Esophagus squamous epithelium (tissue), 5 donors: ENCODE measurements at places on chromosomes 12 and 14.

- DNase-seq, result no peak
These were observed 2.9 kb upstream of the RNU6-8 start for GRCh38 chr14:32205984-32206383.

- no peak for DNase-seq
These were observed 17.9 kb upstream of the NFYB start for GRCh38 chr12:104155711-104156555.

DNA sequence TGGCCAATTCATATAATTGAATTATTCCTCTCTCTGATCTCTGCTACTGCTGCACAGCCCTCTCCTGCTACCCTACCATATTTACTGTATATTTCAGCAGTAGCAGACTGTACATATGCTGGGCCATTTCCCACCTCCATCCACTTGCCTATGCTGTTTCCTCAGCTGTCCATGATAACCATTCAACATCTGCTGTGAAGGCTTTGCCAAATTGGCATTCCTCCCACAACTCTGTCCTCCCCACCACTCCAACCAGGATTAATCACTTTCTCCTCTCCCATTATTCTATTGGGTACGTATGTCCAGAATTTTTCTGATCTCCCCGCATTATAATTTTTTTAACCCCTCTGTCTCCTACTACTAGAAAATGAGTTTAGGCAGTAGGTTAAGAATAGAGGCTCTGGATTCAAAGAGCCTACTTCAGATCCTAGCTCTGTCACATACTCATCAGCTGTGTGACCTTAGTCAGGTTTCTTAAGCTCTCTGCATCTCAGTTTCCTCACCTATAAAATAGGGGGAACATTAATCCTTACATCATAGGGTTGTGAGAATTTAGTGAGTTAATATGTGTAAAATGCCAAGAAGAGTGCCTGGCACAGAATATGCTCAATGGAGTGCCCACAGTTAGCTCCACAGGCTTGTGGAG, 123.3 kb downstream of the KICS2 start:
- no peak for DNase-seq

GRCh38 chr14:34931206-34931605, 51.6 kb upstream of the SRP54 start:
- DNase-seq, result no peak

DNA sequence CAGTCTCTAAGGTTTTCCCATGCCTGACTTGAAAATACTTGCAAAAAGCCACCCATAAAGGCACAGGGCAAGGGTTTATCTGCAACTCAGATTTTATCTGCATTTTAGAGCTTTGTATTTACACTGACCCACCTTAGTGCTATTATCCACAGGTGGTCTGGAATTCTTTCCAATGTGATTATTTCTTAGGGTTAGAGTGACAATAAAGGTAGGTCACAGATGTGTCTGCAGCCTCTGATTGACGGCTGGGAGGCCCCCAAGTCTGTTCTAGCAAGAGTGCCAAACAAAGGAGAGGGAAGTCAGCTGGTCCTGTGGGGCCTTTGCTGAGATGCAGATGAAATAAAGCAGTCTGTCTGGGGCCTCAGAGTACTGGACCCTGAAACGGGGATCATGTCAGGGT, 64.0 kb downstream of the FRMD6 start:
- DNase-seq, result no peak

- DNase-seq, result no peak
These were observed 18.1 kb upstream of the SSPN start for GRCh38 chr12:26177283-26177682.

- DNase-seq, result no peak
These were observed 31.4 kb downstream of the DCP1B start for GRCh38 chr12:1972856-1973317.

GRCh38 chr12:114670291-114670980, 13.5 kb downstream of the TBX3 start:
- no peak for DNase-seq

DNA sequence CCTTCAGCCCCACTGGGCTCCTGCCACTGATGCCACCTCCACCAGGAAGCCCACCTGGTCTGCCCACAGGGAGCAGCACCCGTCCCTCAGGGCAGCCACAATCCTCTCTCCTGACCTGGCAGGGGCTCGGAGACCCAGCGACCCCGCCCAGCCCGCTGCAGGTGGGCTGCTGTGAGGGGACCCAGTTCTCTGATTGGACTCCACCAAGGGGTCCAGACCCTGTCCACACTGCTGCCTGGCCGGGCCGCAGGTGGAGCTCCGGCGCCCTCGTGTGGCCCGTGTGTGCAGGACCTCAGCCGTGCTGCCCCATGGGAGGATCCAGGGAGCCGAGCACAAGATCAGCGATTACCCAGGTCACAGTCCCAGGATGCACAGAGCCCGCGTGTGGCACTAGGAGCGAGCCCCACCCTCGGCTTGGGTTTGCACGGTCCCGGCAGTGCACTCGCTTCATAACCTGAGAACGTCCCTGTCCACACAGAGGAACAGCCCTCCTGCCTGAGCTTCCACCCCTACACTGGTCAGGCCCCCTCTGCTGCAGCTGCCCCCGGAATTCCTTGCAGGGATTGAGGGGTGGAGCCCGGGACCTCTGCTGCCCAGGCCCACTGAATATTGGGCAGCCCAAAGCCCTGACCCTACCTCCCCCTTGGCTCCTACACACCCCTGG, 35.4 kb upstream of the TMEM179 start:
- no peak for DNase-seq

GRCh38 chr12:113598815-113599406, 127.2 kb upstream of the LHX5 start:
- DNase-seq, result no peak

- no peak for DNase-seq
These were observed 166.9 kb downstream of the PTCSC3 start for GRCh38 chr14:36009643-36010042.

GRCh38 chr14:35986219-35986573, 160.1 kb downstream of the BRMS1L start:
- no peak for DNase-seq

GRCh38 chr14:106039400-106039799, 513.0 kb downstream of the TMEM121 start:
- no peak for DNase-seq

DNA sequence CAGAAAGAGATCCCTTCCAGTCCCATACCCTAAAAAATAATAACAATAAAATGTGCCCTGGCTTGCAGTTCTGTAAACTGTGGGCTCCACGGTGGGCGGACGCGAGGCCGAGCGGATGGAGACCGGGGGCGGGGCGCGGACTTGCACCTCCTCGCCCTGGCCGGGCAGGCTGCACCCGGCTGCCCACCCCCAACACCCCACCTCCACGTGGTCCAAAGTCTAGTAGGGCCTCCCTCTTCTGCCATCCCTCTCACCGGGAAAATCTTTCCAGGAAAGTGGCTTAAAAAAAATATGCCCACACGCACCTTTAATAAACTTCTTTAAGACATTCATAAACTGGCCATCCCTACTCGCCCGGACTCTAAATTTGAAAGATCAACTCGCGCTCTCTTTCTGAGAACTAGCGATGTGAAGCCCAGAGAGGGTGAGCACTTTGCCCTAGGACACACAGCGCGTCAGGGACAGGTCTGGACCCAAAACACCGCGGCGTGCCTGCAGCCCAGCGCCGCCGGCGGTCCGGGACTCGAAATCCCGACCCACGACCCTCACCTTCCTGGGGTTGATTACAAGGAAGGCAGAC, 1.9 kb upstream of the BCL11B start:
- no peak for DNase-seq

- no peak for DNase-seq
These were observed 458.7 kb downstream of the TMTC2 start for GRCh38 chr12:83145325-83145840.

- DNase-seq, result no peak
These were observed 96.8 kb downstream of the LGR5 start for GRCh38 chr12:71536279-71536938.

GRCh38 chr12:4273652-4274395, at the start of gene CCND2:
Gene CCND2, plus strand, starts transcription at chr12:4273762. Its CDS starts 279 bp downstream, at chr12:4274041.
- DNase-seq, result no peak

- no peak for DNase-seq
These were observed 43.9 kb downstream of the EGLN3 start for GRCh38 chr14:33906968-33907367.

DNA sequence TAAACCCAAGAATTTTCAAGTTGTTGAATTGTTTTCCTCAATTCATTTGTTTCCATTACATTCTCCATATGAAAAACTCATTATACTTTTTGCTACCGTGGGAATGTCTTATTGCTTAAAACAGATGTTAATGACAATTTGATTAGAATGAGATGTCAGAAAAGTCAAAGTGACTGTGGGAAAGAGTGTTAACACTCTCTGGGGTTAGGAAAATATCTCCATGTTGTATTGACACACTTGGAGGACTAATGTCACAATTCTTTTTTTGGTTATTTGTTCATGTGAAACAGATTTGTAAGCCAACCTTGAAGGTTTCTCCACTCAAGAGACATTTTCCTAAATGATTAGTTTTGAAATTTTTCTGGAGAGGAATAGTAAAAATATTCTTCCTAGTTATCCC, 47.2 kb upstream of the CMAS start:
- DNase-seq, result no peak

DNA sequence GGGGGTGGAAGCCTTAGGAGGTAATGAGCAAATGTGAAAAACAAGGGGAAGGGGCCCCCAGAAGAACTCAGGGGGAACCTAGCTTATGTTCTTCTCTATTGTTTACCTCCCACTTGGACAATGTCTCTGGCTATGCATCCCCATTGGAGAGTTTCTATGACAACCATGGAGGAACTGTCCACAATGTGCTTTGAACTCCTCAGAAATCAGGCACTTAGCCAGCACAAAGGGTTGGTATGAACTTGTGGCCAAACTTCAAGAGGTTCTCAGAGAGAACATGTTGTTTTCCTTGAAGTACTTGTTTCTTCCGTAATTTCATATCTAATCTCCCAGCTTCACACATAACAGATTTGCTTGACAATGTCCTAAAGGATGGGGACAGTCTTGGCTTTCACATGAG, 202.8 kb upstream of the PELI2 start:
- no peak for DNase-seq

DNA sequence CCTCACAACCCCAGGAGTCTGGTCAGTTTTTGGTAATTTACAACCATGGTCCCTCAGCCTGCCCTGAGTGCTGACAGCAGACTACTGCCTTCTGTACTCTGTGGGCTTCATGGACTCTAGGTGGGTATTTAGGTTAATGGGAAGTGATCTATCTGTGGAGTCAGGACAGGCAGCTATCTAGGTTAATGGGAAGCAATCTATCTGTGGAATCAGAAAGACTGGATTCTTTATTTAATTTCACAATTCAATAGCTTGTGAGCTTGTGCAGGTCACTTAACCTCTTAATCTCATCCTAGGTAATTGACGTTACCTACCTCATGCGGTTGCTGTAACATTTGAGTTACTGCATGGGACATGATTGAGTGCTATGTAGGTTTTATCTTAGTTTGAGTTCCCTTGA, 777.5 kb downstream of the NRXN3 start:
- no peak for DNase-seq

DNA sequence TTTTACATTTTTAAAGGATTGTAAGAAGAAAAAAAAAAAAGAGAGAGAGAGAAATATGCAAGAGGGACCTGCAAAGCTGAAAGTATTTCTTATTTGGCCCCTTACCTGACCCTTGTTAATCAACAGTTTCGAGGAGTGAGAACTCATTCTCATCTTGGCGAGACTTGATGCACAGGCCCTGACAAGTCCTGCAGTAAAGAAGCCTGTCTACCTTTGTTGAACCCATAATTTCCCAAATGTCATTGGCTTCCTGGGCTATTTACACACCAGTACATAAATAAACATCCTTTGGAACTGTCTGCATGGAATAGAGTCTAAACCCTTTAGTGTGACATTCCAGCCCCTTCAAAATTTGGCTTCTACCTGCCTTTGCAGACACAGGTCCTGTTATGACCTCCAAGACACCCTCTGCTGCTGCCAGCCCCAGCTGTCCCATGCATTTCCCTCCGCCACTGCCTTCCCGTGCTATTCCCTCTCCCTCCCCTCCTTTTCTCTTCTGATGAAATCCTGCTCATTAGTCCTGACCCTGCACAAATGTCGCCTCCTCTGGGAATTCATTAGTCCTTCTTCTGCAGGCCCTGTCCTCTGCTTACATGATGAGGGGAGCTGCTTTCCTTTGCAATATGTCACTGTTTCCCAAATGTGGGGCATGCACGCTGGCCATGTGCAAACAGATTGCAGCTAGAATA, 35.1 kb downstream of the MYL2 start:
- DNase-seq, result no peak

GRCh38 chr12:42524716-42525115, 64.8 kb downstream of the PRICKLE1 start:
- DNase-seq, result no peak

DNA sequence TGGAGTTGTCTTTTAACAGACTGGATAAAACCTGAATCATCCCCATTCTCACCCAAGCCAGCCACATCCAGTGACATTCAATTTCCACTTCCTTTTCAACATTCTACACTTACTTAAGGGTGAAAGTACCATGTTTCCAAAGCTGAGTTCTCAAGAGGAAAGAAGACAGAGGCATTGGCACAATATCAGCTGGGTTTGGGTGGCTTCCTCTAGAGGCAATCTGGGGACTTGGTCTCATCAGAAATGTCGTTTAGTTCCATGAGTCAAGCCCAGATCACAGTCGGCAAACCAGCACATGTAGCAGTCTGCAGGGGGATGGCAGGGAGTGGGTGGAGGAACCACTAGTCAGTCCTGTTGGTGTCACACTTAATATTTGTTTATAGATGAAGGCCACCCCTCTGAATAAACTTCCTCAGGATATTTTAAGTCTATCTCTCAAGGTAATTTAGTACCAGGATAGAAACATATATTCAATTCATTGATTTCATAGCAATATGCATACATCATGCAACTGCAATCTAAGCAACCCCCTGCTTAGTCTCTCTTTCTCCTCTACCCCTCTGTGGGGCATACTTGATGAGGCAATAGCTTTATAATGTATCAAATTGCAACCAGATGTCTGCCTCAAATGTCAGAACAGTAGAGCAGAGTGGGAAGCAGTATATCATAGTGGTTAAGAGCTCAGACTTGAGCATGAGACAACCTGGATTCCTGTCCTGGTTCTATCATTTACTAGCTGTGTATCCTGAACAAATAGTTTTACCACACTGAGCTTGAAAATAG, 3.0 kb downstream of the SRRM4 start:
- no peak for DNase-seq

GRCh38 chr12:52566847-52567291, 6.8 kb downstream of the KRT74 start:
- no peak for DNase-seq

DNA sequence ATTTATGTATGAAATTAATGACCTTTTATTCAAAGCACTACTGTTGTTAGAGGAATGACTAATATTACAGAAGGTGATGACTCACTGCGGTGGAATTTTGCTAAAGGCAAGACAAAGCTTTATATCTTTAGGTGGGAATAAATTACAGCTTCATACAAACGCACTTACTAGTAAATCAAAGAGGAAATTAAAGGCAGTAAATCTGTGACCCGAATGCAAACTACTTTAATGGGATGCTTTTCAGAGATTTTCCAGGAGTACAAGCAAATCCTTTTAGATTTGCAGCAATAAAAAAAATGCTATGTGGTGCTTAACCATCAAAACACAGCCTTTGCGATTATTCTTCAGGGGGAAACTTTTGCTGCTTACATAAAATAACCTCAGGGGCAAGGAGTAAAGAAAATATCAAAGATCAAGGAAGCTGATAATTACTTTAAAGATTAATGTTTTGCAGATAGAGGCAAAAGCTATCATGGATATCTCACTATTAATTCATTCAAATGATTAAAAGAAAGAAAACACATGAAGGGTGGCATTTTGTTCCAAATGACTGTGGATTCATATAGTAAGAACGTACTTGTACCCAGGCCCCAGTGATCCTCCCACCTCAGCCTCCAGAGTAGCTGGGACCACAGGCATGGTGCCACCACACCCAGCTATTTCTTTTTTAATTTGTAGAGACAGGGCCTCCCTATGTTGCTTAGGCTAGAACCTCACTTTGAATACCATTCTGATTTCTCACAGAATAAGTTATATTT, 98.9 kb downstream of the DENND5B start:
- no peak for DNase-seq

- DNase-seq, result no peak
These were observed 451.8 kb downstream of the ATP23 start for GRCh38 chr12:58393152-58393551.
